ENCODE measurements at places on chromosomes 13 and 19. TPM values are rescaled to one million over a fixed set of nuclear protein-coding genes. Genes with fewer than 3 reads are reported as not detected.

PEG3 gene
- total RNA-seq, result 114 TPM

TUBA3C gene
- not detected for total RNA-seq

LGALS14 gene
- total RNA-seq, result not detected

PNMA8A gene
- total RNA-seq, result 54.8 TPM

CHAF1A gene
- 8.6 TPM for total RNA-seq

ZNF558 gene
- 22.3 TPM for total RNA-seq

DNA sequence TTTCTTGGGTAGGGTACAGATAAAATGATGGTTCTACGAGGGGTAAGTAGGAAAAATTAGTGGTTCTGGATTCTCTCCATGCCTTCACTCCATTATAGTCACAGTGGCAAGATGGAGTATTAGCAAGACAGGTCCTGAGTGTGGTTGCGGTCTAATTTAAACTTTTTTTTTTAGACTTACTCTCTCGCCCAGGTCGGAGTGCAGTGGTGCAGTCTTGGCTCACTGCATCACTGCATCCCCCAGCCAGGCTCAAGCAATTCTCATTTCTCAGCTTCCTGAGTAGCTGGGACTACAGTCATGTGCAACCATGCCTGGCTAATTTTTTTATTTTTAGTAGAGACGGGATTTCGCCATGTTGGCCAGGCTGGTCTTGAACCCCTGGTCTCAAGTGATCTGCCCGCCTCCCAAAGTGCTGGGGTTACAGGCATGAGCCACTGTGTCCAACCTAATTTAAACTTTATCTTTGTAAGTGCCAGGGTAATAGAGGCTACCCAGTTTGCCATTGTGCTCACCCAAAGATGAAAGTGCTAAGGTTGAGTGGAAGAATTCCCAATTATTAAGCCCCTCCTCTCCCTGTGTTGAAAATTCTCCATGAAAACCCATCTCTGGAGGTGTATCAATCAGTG lies 135.6 kb downstream of the TM9SF2 start:
- H3K27me3 ChIP-seq, result no peaks in the 10 kb centered on the region
- H3K4me1 ChIP-seq, result no peaks in the 10 kb centered on the region
- H3K27ac ChIP-seq, result no peak overlapping the region
- H3K4me3 ChIP-seq, result no peak overlapping the region
- no peaks in the 10 kb centered on the region for H3K36me3 ChIP-seq
- DNase-seq, result no peak

DNA sequence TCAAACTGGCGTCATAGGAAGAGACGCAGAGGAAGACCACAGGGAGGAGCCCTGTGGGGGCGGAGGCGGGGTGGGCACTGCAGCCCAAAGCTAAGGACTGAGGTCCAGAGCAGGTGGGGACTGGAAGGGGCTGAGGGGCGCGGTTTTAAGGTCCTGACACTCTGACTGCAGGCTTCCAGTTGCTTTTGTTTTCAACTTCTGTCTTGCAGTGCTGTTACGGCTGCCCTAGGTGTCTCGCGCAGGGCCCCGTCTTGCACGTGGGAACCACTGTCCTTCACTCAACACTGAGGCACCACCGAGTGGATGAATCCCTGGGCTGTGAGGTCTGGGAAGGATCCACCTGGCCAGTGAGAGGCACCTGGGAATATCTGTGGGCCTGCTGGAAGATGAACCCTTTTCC lies 76.0 kb downstream of the TEX29 start:
- DNase-seq, result no peak
- H3K27me3 ChIP-seq, result no peaks in the 10 kb centered on the region
- no peaks in the 10 kb centered on the region for H3K4me1 ChIP-seq
- no peak overlapping the region for H3K4me3 ChIP-seq
- H3K36me3 ChIP-seq, result no peaks in the 10 kb centered on the region

DNA sequence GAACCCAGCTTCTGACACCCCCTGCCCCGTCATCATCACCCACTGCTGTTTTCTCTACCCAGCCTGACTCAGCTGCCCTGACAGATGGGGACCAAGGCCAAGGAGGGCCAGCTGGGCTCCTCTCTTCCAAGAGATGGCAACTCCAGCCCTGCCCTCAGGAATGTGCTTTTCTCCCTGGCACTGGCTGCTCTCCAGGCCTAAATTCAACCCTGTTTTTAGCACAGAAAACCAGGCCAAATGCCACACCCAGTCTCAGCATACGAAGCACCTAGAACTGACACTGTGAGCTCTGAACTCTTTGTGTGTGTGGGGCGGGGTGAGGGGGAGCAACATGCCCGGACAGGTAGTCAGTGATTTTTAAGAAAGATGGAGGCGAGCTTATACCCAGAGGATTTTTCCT lies 23.4 kb upstream of the IGFL1 start:
- H3K36me3 ChIP-seq, result no peaks in the 10 kb centered on the region
- H3K27ac ChIP-seq, result no peak overlapping the region
- H3K27me3 ChIP-seq, result no peaks in the 10 kb centered on the region
- no peak overlapping the region for H3K4me3 ChIP-seq
- peaks cover under 1% of the 10 kb centered on the region for H3K4me1 ChIP-seq
- DNase-seq, result peak; percentile 40

DNA sequence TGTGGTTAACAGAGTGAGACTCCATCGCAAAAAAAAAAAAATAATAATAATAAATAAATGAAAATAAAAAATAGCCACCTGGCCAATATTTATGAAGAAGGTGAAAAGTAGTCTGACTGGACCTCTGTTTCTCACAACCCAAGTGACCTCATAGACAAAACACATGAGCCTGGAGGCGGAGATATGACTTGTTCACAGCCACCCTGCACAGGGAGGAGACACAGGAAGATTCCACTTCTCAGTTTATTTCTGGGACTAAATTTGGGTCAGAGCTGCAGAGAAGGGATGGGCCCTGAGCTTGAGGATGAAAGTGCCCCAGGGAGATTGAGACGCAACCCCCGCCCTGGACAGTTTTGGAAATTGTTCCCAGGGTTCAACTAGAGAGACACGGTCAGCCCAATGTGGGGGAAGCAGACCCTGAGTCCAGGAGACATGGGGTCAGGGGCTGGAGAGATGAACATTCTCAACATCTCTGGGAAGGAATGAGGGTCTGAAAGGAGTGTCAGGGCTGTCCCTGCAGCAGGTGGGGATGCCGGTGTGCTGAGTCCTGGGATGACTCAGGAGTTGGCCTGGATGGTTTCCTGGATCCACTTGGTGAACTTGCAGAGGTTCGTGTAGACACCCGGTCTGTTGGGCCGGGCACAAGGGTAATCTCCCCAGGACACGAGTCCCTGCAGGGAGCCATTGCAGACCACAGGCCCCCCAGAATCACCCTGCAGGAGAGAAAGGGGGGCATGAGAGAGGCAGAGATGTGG lies 9.6 kb downstream of the KLK5 start:
- no peaks in the 10 kb centered on the region for H3K36me3 ChIP-seq
- peaks cover 3% of the 10 kb centered on the region for H3K27me3 ChIP-seq
- DNase-seq, result no peak

- H3K27ac ChIP-seq, result peak overlapping the region; percentile 90
- no peaks in the 10 kb centered on the region for H3K27me3 ChIP-seq
- DNase-seq, result no peak
- no peak overlapping the region for H3K4me3 ChIP-seq
- peaks cover 28% of the 10 kb centered on the region for H3K4me1 ChIP-seq
These were observed 13.2 kb downstream of the SPINT2 start for GRCh38 chr19:38277549-38277948.

DNA sequence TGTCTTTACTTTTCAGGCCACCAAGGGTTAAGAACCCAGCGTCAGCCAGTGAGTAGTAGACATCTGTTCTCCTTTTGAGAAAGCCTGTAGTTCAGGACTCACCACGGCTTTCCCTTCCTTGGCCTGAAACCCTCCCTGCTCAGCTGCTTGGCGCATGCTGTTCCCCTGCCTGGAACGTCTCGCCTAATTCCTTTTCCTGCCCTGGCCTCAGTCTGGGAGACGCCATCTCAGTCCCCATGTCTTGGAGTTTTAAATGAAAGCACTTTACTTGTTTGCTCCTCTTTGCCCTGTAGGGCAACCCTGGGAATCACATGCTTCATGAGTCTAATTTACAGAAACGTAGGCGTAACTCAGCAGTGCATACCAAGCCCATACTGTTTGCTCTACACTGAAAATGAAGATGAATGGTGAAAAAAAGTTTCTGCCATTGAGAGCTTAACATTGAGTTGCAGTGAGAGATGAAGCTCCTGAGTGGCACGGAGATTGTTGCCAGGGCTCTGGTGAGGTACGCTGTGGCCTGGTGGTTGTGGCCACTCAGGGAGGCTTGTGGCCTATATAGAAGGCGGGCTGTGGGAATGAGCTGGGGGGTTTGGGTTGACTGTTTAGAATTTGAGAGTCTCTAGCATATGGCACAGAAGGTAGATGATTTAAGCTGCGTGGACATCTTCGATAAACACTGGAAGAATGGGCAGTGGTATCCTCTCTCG lies 52.8 kb downstream of the GATAD2A start:
- H3K27ac ChIP-seq, result no peak overlapping the region
- no peak overlapping the region for H3K4me3 ChIP-seq
- no peaks in the 10 kb centered on the region for H3K27me3 ChIP-seq
- peaks cover 59% of the 10 kb centered on the region for H3K4me1 ChIP-seq
- H3K36me3 ChIP-seq, result no peaks in the 10 kb centered on the region
- no peak for DNase-seq

DNA sequence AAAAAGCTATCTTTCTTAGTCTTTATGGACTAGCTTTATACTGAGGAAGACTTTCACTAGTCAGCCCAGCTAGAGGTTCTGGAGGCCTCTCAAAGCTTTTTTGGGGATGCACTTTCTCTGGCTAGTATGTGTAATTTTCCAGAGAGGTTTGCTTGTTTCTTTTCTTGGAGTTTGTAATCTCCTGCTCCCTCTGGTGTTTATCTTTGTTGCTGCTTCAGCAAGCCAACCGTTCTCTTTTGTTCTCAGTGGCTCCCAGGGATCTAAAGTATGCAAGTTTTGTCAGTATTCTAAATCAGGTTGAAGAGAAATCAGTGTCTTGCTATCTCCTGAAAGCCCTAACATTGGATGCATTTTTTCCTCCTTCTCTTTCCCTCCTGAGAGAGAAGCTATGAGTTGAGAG lies 121.1 kb upstream of the MYO16 start:
- no peaks in the 10 kb centered on the region for H3K27me3 ChIP-seq
- H3K4me1 ChIP-seq, result no peaks in the 10 kb centered on the region
- H3K4me3 ChIP-seq, result no peak overlapping the region
- DNase-seq, result no peak

GRCh38 chr13:96925916-96926628 lies 68.2 kb downstream of the OXGR1 start:
- no peaks in the 10 kb centered on the region for H3K36me3 ChIP-seq
- no peak for DNase-seq
- no peak overlapping the region for H3K27ac ChIP-seq

- no peaks in the 10 kb centered on the region for H3K27me3 ChIP-seq
- H3K4me1 ChIP-seq, result peaks cover 22% of the 10 kb centered on the region
- no peaks in the 10 kb centered on the region for H3K36me3 ChIP-seq
- DNase-seq, result no peak
- H3K27ac ChIP-seq, result peak overlapping the region; percentile 39
These were observed 42.7 kb downstream of the CAPN12 start for GRCh38 chr19:38701455-38702063.

DNA sequence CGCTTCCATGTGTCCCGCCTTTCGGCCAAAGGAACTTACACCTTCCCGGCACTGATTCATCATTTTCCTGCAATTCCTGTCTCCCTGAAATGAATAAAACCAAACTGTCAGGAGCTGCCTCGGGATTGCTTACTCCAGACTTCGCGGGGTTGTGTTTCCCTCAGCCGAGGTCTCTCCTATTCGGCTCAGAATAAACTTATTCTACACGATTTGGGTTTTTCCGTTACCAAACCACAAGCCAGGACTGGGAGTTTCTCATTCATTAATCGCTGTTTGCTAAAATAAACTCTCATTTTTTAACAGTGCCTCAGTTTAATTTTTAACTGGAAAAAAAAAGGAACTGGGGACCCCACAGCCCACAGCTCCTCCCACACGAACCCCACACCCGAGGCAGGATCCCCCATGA lies 667 bp downstream of the ZNF878 start:
- no peak for DNase-seq
- H3K27ac ChIP-seq, result peak overlapping the region; percentile 79
- H3K4me1 ChIP-seq, result peaks cover 13% of the 10 kb centered on the region
- H3K27me3 ChIP-seq, result no peaks in the 10 kb centered on the region
- H3K36me3 ChIP-seq, result no peaks in the 10 kb centered on the region

DNA sequence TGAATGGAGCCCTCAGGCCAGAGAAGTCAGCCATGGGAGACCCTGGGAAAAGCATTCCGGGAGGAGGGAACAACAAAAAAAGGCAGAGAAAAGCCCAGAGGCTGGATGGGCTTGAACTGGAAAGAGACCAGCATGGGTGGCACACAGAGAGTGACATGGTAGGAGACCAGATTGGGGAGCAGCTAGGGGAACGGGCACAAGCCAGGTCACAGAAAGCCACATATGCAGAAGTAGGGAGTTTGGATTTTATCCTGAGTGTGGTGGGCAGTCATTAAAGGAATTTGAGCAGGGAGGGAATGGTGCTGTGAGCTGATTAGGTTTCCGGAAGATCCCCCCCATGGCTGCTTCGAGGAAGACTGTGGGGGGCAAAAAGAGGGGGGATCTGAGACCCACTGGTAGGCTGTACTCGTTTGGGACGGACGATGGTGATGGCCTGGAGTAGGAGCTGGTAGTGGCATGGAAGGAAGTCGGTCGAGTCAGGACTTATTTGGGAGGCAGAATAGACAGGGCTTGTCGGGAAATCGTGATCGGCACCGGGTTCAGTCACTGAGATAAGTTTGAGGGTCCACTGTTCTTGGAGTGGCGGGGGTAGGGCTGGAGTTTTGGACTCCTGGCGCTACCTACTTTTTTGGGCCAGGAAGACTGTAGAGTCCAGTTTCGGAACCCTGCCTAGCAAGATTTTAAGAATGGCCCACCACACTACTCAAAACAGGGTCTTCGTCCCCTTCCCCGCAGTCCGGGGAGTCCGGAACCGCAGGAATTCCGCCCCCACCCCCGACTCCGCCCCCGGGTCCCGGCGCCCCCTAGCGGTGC lies 949 bp downstream of the SERTAD1 start:
- H3K27me3 ChIP-seq, result no peaks in the 10 kb centered on the region
- no peak for DNase-seq
- H3K4me3 ChIP-seq, result peak overlapping the region; percentile 21
- H3K4me1 ChIP-seq, result peaks cover 6% of the 10 kb centered on the region
- peak overlapping the region; percentile 100 for H3K27ac ChIP-seq

DNA sequence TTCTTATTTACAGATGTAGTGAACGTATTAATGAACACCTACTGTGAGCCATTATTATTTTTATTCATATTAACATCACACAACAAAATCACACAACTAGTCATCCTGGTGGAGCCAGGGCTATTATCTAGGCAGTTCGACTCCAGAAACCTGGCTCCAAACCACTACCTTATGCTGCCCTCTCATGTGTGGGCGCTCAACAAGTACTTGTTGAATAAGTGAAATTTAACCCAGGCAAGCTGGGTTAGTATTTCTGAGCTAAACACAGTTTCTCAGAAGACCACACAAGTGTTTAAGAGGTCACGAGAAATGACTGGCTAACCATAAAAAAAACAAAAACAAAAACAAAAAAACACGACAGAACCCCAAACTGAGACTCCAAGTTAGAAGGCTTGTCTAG lies 33.6 kb downstream of the MZT1 start:
- no peaks in the 10 kb centered on the region for H3K4me1 ChIP-seq
- H3K4me3 ChIP-seq, result no peak overlapping the region
- H3K36me3 ChIP-seq, result no peaks in the 10 kb centered on the region
- no peak overlapping the region for H3K27ac ChIP-seq
- H3K27me3 ChIP-seq, result no peaks in the 10 kb centered on the region

GRCh38 chr19:7916103-7916954 lies 1.7 kb downstream of the TGFBR3L start:
- peaks cover 18% of the 10 kb centered on the region for H3K36me3 ChIP-seq
- no peak for DNase-seq
- no peak overlapping the region for H3K27ac ChIP-seq
- peaks cover 25% of the 10 kb centered on the region for H3K4me1 ChIP-seq

GRCh38 chr13:71499235-71499634 lies 367.8 kb downstream of the DACH1 start:
- H3K27ac ChIP-seq, result no peak overlapping the region
- no peak overlapping the region for H3K4me3 ChIP-seq
- no peak for DNase-seq
- no peaks in the 10 kb centered on the region for H3K27me3 ChIP-seq
- no peaks in the 10 kb centered on the region for H3K36me3 ChIP-seq
- peaks cover 8% of the 10 kb centered on the region for H3K4me1 ChIP-seq

All from adrenal gland (tissue), 19 donors.